Suppressor macrophage (primary cell): ENCODE measurements at places on chromosomes 7 and 10.

GRCh38 chr7:144517749-144518148 lies 114.3 kb upstream of the NOBOX start:
- no peak for DNase-seq

DNA sequence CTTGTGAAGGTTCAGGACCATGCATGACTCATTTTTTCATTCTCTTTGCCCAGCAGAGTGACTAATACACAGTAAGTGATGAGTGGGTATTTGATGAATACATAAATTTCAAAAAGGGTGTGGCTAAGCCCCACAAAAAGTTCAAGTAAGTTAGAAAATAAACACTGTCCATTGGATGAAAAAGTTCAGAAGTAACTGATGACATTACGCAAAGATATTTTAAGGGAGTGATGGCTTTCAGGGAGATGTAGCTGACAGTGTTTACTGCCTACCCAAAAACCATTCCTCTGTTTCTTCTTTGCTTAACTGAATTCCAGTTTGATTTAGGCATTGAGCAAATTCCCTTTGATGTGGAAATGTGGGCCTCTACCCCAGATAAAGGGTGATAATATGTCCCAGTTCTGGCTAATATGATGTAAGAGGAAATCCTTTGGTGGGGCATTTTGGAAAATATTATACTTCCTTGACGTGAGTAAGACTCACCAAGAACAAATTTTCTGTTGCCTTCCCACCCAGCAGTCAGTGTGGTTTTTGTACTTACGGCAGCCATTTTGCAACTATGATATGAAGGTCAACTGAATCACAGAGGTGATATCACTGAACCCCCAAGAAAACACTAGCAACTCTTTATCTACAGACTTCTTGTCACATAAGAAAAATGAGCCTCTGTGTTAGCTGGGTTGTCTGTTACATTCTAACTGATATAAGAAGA lies 29.0 kb upstream of the EBLN1 start:
- DNase-seq, result peak; percentile 42

DNA sequence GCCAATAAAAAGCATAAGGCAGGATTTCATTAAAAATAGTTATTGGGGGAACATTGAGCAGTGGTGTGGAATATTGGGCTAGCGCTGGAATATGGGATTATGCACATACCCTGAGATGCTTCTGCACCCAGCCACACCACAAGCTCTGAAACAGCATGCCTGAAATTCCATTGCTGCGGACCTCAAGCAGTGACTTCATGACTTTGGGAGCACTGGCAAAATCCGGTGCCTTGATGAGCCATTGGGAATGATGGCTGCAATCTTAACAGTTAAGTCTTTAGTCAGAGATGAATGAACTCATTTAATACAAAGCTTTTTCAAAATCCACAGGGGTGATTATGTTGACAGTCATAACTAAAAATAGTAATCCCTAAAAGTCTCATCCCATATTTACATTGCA lies 274.7 kb upstream of the MTPN start:
- no peak for DNase-seq

- DNase-seq, result peak; percentile 93
These were observed 96.9 kb downstream of the HIPK2 start for GRCh38 chr7:139680676-139681462.

DNA sequence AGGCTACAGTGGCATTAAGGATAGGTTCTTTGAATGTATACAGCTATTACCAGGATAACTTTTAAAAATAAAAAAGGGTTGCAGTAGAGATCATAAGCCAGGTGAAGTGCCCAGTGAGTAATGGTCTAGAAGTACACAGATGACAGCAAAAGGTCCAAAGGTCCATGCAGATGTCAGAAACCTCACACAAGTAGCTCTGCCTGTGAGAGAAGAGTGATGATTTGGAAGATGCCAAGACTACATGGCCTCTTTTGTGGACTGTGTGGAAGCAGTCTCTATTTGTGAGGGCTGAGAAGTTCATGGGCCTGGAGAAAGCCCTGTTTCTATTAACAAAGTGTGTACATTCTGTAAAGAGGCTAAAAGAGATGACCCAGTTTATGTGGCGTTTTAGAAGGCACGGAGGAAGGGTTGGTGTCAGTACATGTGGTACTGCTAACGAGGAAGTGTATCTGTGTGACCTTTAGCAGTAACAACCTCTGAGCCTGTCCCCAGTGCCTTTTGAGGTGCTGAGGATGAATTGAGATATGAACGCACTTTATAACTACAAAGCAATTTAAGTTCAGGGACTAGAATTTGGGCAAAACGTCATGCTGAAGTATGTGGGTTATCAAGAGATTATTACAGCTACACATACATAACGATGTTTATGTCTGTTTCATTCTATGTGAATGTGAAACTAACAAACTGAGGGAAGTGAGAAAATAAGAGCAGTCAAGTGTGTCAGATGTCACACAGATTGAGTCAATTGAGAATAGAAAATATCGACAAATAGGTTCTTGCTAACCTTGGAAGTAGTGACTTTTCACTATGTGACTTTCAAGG lies 7.6 kb downstream of the CYCS start:
- DNase-seq, result no peak

- DNase-seq, result no peak
These were observed 49.6 kb upstream of the PDE1C start for GRCh38 chr7:32119790-32120196.

GRCh38 chr10:43203448-43204041 lies 63.3 kb downstream of the RASGEF1A start:
- DNase-seq, result peak; percentile 27

DNA sequence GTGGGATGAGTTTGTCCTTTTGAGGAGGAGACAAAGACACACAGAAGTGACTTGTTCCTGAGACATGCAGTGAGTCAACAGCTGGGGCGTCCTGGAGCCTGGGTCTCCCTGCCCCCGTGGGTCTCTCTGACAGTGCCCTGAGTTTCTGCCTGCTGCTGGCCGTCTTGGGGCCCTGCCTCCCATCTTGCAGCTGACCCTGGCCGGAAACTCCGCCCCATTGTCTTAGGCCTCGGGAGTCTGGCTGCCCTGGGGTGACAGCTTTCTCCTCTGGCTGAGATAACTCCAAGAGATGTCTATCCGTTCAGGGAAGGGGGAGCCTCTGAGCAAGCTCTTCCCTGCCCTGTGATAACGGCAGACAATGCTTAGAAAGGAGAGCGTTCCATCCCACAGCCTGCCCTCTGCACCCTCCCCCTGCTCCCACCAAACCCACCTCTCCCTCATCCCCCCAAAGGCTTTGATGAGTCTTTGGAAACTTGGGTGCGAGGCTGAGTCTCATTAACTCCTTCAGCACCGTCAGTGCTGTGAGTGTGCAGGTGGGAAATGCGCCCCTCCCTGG lies 69.5 kb upstream of the PODXL start:
- peak; percentile 55 for DNase-seq

GRCh38 chr7:142513178-142513955 lies 235.9 kb upstream of the PRSS1 start:
- no peak for DNase-seq

DNA sequence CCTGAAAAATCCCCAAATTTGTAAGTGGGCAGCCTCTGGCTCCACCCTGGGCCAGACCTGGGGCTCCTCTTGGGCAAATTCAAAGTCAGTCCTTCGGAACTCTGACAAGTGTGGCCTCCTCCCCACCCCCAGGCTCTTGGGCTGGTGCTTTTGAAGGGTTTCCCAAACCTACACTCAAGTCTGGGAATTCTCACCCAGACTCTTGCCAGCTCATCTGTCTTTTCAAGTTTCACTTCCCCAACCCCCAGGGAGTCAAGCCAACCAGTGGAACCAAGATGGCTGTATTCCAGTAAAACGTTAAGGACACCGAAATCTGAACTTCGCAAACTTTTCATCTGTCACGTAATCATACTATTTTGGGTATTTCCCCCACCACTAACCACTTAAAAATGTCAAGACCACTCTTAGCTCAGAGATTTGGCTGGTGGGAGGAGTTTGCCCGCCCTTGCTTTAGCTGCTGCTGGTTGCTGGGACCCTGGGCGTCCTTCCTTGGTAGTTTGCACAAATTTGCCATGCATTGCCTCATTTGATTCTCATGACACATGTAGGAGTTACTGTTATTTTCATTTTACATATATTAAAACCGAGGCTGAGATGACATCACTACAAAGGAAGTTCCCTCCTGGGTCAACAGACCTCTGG lies 1.7 kb upstream of the MYO1G start:
- peak; percentile 97 for DNase-seq
